M059J (cell line): ENCODE measurements at places on chromosomes 4 and X.

GRCh38 chrX:119229253-119229615 is 6.9 kb upstream of the PGRMC1 start:
- no peak for DNase-seq

DNA sequence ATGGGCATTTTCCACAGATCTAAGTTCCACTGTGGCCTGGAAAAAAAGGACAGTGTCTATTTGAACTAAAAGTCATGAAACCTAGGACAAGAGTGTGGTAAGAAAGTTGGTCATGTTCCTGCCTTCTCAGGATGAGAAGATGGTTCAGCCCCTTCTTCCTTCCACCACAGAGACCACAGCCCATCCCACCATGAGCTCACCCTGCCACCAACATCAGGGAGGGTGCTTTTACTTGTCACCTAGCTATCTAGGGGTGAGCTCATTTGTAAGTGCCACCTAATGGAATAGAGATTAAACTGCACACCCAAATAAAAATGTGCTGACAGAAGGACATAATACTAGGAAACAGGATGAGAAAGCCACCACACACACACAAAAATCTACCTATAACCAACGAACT is 235.9 kb downstream of the SPIN4 start:
- DNase-seq, result no peak

DNA sequence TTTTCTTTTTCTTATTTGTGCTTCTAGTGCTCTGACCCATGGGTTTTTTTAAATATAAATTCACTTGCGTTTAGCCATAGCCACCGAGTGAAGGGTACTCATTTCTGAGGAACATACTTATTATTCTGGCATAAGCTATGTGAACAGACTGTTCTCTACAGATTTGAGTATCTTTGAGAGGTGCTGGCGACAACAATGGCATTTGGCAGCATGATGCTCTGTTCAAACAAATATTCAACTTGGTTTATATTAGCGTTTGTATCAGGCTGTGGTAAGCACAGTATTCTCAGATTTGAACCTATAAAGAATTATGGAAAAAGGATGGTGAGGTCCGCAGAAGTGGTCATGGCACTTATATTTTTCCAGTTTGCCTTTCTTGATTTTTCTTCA is 108.7 kb upstream of the LIMCH1 start:
- no peak for DNase-seq

DNA sequence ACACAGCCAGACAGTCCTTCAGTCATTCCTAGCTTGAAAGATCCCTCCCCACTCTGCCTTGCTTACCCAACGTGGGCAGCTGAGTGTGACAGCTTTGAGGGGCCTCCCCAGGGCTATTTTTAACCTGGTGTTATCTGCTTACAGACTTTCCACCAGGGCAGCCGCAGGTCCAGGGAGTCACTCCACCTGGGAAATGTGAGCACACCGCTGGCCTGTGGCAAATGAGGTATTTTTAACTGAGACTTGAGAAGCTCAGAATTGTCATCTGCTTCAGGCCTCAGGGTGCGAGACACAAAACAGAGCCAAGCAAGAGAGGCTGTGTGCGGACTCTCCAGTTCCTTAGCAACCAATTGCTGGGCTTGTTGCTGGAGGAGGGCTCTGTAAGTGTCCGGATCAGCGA is 13.0 kb downstream of the CORIN start:
- DNase-seq, result no peak

GRCh38 chrX:122626871-122627270 is 557.2 kb upstream of the GRIA3 start:
- peak; percentile 18 for DNase-seq

- no peak for DNase-seq
Measured at GRCh38 chr4:36392916-36393315, 111.5 kb downstream of the DTHD1 start.

DNA sequence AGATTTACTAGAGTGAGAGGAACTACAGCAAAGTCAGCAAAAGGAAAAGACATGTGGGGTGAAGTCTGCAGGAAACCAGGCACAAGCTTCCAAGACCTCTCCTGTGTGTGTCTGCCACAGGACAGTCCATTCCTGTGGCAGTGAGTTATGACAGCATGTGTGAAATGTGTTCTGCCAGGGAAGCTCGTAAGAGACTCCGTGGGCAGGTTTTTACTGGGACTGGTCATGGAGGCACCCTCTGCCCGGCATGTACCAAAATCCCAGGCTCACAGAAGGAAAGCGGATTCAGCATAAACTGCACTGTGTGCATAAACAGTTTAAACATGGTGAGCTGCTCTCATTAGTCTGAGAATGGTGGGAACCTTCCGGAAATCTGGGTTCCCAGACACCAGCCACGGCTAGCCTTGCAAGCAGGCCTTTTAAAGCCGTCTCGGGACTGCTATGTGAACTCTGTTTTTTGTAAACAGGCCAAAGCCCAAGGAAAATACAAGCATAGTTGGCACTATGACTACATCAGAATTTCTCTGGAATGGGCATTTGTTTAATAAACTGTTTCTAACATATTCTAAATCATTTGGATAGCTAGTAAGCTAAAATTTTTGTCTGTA is 288.5 kb downstream of the TENM3 start:
- peak; percentile 31 for DNase-seq

DNA sequence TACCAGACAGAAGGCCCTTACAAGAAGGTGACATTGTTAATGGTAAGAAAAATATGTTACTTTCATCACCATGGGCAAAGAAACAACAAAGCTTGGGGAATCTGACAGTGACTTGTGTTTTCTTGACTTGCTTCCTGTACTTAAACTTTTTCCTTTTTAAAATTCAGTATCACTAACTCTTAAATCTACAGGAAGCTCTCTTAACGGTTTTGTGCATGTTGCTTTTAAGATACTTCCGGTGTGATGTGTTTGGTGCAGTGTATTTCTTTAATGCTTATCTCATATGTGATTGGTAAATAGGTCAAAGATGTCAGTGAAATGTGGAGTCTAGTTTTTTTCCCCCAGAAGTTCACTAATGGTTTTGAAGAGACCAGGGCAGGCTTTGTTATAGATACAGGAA is 45.2 kb downstream of the ADH5 start:
- no peak for DNase-seq

DNA sequence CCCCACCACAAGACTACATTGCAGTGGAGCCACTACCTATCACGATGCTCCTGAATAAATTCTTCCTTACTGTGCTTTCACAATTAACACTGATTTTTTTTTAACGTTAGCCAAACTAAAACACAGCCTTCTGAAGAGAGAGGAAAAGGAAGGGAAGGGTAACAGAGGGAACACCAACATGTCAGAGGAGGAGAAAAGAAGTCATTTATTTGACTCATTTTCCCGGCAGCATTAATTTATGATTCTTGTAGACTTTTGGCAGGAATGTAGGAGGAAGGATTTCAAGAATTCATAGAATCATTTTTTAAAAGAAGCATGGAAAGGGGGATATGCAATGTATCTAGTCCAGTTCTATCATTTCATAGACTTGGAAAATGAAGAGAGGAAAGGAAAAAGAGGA is 74.3 kb upstream of the IQCM start:
- DNase-seq, result no peak

DNA sequence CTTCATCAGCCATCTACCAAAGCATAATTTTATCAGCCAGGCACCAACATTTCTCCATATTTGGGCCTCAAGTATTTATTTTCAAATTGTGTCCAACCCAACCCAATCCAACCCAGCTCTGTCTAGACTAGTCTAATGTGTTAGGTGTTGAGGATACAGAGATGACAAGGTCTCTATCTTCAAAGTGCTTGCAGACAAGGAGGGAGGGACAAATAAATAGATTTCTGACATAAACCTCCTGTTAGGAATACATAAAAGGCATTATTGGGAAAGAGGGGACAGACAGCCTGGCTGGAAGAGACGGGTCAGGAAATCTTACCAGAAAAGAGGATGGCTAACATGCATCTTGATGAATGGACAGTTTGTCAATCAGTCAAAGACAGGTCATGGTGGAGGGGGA is 115.4 kb upstream of the RPS6KA3 start:
- DNase-seq, result no peak

GRCh38 chr4:37095925-37096324 is 148.6 kb upstream of the NWD2 start:
- no peak for DNase-seq

GRCh38 chr4:54743562-54743961 is 85.8 kb downstream of the KIT start:
- DNase-seq, result no peak

DNA sequence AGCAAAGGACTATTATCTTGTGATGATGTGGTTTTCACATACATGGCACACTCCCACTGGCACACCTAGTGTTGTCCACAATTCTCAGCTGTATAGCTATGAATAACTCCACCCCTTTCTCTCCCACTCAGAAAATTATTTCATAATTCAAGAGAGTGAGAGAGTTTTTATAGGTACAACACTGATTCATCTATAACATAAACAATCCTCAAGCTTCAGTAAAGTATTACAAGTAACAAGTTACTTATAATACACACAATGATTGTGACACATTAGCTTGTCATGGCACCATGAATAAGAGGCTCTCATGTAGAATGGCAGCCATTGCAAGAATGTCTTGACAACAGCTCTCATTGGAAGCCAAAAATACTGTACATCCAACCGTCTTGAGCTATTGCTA is 43.9 kb downstream of the RAB40A start:
- DNase-seq, result peak; percentile 17

DNA sequence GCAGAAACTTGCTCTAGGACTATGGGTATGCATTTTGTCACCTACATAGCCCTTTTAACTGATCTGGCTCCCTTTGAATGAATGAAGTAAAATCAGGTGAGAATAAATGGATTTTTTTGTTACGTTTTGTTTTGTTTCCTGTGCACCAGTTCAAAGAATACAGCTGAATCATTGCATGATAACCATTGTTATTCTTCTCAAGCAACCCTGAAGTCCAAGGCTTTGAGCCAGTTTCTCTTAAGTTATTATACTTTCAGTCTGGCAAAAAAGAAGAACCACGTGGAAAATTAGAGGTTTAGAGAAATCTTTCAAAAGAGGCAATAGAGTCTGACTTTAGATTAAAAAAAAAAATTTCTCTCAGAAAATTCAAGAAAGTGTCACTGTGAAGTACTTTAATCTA is 398.6 kb upstream of the TECRL start:
- DNase-seq, result no peak

DNA sequence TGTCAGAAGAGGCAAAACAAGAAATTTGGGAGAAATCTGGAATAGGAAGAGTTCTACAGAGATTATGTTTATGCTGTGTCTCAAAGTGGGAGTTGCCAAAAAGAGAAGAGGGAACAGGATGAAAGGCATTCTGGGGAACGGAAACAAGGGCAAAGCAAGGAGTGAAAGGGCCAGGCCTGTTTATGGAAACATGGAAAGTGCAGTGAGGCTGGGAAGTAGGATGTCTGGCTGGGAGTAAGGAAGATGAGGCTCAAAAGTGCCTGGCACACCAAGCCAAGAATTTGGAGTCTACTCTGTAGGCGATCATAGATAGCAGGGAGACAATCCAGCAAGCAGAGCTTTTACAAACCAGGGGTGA is 1.8 kb upstream of the CUL4B start:
- no peak for DNase-seq

DNA sequence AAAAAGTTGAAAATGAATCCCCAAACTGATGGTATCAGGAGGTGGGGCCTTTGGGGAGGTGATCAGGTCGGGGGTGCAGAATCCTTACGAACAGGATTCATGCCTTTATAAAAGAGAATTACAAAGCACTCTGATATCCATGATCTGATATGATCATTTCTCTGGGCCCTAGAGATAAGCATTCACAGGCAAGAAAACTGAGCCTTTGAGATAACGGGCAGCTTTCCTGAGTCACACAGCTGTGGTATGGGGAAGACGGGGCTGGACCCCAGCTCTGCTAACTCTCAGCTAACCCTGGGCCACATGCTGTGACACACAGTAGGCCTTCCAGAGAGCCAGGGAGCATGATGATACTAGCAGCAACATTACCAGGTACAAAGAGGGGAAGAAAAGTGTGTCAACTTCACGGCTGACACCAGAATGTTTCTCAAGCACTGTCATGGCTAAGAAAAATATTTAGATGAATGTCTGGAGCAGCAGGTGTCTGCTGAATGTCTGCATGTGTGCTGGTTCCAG is 85.1 kb downstream of the SLC2A9 start:
- no peak for DNase-seq

- DNase-seq, result peak; percentile 3
Measured at GRCh38 chrX:8374041-8374825, 90.4 kb upstream of the VCX3B start.

- no peak for DNase-seq
Measured at GRCh38 chr4:93743022-93743421, 85.5 kb upstream of the ATOH1 start.

GRCh38 chr4:76535603-76536372 is 100.8 kb downstream of the SHROOM3 start:
- peak; percentile 91 for DNase-seq

DNA sequence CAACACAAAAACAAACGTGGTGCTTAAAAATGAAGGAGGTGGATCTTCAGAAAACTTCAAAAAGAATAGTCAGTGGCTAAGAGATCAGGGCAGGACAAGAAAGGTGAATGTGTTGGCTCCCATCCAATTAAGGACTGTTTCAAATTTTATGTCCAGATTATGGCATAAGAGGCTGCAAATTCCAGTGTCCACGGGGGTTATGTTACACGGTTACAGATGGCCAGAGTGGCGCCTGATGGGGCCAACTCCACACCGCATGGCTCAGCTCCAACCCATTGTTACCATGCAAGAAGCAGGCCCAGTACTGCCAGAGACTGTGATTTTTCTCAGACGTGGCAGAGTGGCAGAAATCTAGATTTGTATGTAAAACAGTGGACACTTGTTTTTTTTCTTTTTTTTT is 168.4 kb upstream of the TENM3 start:
- peak; percentile 43 for DNase-seq

GRCh38 chrX:144379156-144379555 is 495.3 kb downstream of the UBE2NL start:
- DNase-seq, result no peak

GRCh38 chr4:30837131-30837539 is 117.0 kb downstream of the PCDH7 start:
- DNase-seq, result peak; percentile 7

- peak; percentile 61 for DNase-seq
Measured at GRCh38 chrX:104112326-104112951, at the start of gene ZCCHC18. Gene ZCCHC18, plus strand, starts transcription at chrX:104112523. Its CDS starts 1,589 bp downstream, at chrX:104114112.

GRCh38 chr4:140330311-140330900 is 43.0 kb upstream of the SCOC start:
- DNase-seq, result peak; percentile 37

GRCh38 chrX:37787423-37787869 is 7.6 kb downstream of the CYBB start:
- DNase-seq, result no peak

DNA sequence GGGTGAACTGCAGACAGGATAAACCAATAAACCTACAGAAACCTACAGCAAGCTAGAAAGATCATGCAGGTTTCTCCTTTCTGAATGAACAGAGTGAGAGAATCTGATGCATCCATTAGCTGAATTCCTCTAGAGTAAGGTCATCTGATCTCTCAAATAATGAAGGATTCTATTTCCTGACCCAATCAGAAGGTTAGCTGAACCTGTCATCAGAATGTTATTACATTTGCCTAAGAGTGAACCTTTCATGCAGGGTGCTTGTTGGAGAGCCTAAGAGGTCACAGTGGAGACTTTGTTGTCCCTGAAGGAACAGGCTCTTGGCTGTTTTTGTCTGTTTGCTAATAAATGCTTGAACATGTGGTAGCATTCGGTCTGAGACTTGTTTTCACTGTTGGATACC is 24.0 kb downstream of the MEPE start:
- DNase-seq, result no peak

GRCh38 chrX:118261151-118261550 is 84.8 kb upstream of the WDR44 start:
- DNase-seq, result no peak

GRCh38 chrX:73270753-73271152 is 56.1 kb upstream of the NAP1L2 start:
- DNase-seq, result no peak
